ENCODE measurements at places on chromosomes 12 and 14.

GRCh38 chr12:67073336-67073735 is 195.8 kb upstream of the CAND1 start:
- DNase-seq, result no peak

DNA sequence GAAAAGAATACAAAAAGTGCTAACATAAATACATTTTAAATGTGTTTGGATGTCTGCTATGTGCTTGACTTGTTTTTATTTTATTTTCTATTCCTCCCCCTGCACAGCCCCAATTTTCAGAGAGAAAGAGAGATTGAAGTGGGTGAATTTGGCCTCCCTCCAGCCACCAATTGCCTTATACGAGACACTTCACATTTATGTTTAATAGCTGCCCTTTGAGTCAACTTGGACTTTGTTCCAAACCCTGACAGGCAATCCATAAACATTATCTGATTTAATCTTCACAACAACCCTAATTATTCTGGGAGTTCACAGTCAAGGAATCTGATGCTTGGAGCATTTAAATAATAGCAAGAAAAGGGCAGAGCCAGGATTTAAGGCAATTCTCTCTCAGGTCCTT is 161.7 kb downstream of the SLC15A4 start:
- no peak for DNase-seq

GRCh38 chr14:50865391-50866076 is 6.3 kb upstream of the ABHD12B start:
- no peak for DNase-seq

GRCh38 chr12:91180582-91181395 is 1.8 kb downstream of the DCN start:
- DNase-seq, result peak; percentile 19

- DNase-seq, result no peak
Observed at GRCh38 chr12:77610446-77610845, 220.2 kb upstream of the NAV3 start.

DNA sequence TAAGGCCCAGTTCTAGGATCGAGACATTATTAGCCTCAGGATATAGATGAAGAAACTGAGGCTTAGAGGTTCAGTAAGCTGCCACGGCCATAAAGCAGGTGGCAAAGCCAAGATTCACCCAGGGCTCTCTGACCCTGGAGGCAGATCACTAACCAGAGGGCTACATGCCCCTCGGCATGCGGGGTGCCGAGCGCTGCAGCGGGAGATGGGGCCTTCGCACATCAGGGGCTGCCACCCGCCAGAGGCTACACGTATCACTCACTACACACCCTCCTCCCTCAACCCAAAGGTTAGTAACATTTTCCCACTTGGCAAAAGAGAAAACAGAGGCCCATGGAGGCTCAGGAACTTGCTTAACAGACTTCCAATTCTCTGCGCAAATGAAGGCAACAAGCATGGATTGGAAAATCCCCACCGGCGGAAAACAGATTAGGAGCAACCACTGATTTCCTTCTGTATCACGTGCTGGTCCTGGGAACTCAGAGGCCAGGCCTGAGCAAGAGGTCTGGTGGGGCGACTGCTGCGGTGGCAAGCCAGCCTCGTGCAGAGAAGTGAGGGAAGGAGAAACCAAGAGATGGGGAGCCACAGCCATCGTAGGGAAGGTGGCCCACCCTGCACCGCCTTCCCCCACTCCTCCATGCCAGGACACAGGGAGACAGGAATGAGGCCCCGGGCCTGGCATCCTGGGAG is 6.0 kb downstream of the CCDC85C start:
- DNase-seq, result no peak

GRCh38 chr12:62813031-62813829 is 121.7 kb downstream of the PPM1H start:
- DNase-seq, result peak; percentile 29

- DNase-seq, result no peak
Observed at GRCh38 chr14:73462048-73462715, 3.8 kb upstream of the NUMB start.

GRCh38 chr12:114294303-114294685 is 111.7 kb downstream of the TBX5 start:
- DNase-seq, result no peak

GRCh38 chr12:57837864-57838562 is 8.5 kb downstream of the CTDSP2 start:
- DNase-seq, result no peak

DNA sequence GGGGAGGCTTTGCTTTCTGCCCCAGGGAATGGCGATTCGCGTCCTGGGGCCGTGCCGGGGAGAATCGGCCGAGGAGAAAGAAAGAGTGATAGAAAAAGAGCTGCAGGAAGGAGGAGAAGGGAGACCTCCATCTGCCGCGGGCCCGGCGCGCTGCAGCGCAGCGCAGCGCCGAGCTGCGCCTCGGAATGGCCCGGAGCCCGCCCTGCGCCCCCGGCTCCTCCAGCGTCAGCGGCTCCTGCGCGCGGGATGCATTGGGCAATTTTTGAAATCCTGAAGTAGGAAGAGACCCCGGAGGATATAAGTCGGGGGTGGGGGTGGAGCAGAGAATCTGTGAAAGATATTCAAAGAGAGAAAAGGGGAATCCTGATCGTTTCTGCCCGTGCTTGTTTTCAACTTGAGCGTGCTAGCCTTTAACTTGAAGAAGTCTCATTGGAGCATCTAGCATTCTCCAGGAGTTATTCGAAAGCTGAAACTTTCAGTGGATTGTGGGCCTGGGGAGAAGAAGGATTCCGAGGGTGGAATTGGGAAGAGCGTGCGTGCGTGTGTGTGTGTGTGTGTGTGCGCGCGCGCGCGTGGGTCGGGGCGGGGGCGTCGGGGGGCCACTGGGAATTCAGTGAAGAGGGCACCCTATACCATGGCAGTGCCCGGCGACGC is 441 bp downstream of the PDE3A start:
- DNase-seq, result peak; percentile 57
